Right hindlimb (tissue), 1 donor: ENCODE measurements at places on chromosomes 6 and 20.

GRCh38 chr20:64283646-64284045 lies 28.1 kb downstream of the PCMTD2 start:
- DNase-seq, result no peak

GRCh38 chr6:111925296-111925695 lies 52.0 kb upstream of the FYN start:
- DNase-seq, result no peak

DNA sequence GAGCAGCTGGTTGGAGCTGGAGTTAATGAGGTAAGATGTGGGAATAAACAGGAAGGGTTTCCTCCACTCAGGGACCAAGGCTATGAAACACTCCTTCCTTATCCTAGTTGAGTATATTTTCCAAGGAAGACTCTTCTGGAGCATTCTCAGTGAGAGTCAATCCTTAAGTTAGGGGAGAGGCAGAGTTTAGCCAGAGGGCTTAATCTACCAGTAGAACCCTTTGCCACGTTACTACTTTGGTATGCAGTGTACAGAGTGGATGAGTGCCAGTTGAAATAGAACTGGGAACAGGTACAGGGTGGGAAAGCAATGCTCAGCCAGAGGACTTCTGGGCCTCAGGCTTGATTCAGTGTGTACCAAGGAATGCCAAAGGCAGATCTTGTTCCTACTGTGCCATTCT lies 114.3 kb downstream of the UBE3D start:
- no peak for DNase-seq

DNA sequence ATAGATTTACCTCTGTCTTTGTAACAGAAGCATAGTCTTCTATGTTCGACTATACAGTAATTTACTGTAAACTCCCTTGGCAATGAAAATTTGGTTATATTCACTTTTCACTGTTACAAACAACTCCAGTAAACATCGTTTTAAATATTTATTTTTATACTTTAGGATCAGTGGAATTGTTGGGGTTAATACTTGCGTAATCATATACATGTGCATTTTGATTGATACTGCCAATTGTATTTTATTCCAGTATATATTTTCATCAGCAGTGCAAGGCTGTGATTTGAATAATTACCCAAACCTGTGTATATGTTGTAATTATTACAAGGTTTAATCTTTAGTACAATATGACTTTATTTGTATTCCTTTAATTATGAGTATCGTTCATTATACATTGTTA lies 255.7 kb downstream of the ARID1B start:
- no peak for DNase-seq

- peak; percentile 58 for DNase-seq
Measured at GRCh38 chr6:111721753-111722154, 116.1 kb upstream of the TRAF3IP2 start.

DNA sequence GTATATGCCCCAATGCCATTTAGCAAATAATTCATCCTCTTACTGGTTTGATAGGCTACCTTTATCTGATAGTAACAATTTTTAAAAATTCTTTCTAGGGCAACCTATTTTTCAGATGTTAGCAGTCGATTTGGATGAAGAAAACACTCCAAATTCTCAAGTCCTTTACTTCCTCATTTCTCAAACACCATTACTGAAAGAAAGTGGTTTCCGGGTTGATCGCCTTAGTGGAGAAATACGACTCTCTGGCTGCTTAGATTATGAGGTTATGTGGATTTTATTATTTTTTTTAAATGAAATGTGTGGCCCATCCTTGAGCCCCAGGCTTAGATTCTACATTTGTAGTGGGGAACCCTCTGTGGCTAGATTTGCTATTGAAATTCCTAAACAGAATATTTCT lies 26.3 kb downstream of the CDH26 start:
- DNase-seq, result no peak

GRCh38 chr6:122151066-122151465 lies 248.4 kb upstream of the HSF2 start:
- DNase-seq, result no peak

DNA sequence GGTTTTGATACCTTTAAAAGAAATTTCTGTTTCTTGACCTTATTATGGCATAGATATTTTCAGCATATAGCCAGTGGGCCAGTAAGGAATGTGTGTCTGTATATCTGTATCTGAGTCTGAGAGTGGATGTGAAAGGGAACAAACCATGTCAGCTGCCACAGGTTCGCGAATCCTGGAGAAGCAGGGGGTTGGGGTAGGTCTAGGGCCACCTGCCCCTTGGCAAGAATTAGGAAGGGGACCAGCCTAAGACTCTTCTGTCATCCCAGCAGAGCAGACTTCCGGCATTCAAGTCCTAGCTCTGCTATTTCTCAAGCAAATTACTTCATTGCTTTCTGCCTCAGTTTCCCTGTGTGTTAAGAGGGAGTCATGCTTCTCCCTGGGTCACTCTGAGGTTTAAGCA lies 180.3 kb upstream of the SNX9 start:
- no peak for DNase-seq

DNA sequence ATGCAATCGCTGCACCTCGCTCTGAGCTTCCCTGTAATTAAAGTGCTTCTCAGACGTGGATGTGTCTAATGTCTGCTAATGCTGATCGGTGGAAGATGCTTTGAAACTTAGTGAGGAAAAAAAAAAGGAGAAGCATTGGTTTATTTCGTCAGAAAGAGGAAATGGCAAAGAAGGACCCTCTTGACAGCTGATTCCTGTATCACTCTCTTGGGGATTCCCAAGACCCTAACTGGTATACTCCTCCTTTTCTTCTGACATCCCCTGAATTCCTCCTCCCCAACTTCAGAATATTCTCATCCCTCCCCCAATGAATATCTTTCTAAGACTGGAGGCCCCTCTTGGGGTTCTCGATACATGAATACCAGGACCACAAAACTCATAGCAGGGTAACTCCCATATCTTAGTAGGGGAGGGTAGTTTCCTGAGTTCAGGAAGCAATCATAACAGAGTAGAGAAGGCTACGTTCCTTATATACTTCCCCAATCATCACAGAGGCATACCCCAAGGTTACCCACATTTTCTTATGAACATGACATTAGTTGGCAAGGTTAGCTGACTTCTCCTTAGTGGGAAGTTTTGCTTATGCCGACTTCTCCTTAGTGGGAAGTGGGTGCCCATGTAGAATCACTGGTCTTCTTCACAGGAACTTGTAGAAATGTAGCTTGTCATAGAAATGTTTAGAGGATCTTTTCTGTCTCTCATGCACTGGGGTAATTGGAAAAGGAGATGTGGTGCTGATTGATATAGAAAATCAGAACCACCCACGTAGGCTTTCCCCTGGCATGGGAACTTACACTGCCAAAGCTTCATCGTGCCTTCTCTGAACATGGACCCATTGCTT lies 63.8 kb upstream of the ATXN1 start:
- DNase-seq, result no peak

- DNase-seq, result no peak
Measured at GRCh38 chr20:45727044-45727443, 4.9 kb downstream of the SPINT4 start.

DNA sequence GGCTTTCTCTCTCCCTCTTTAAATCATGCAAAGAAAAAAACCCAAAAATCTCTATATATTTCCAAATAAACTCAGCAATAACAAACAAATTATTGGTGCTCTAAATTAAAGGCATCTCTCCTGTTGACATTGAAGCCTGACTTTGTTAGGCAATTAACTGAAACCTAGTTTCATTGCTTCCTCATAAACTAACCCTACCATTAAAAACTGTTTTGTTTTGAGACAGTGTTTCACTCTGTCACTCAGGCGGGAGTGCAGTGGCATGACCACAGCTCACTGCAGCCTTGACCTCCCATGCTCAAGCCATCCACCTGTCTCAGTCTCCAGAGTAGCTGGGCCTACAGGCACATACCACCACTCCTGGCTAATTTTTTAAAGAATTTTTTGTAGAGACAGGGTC lies 34.9 kb downstream of the PIGU start:
- no peak for DNase-seq

DNA sequence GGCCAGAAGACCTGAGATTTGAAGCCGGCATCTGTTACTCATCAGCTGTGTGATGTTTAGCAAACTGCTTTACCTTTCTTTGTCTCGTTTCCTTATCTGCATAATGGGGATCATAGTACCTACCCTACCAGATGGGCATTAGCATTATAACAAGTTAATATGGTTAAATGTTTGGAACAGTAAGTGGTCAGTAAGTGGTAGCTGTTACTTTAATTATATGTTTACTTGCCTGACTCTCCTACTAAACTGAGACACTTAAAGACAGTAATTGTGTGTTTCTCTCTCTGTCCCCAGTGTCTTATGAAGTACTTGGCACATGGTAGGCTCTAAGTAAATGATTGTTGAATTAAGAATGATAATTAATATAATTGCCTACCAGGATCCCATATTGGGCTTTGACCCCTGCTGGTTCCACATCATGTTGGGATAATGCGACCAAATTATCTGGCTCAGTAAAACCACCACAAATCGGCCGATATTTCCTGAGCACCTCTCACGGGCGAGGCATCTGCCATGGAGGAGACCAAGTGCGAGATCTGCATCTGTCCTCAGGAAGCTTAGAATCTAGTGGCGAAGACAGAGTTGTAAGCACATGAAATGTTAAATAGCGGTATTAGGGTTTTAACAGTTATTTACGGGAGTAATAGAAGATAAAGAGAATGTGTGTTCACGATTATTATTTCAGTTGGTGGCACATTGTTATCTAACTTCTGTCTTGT lies 31.4 kb downstream of the PTK7 start:
- no peak for DNase-seq

DNA sequence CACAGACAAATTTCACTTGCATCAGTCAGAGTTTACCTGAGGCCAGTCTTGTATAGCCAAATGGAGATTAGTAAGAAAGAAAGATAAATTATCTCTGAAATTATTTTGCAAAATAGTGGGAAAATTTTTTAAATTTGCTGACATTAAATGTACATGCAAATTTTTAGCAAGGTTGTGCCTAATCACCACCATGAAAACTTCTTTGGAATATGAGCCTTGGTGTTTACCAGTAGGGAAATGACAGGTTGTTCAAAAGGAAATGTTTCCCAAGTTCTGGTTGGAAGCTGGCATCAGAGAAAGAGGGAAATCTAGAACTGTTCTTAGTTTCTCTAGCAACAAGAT lies 34.4 kb upstream of the LOC128125822 start:
- no peak for DNase-seq

GRCh38 chr20:62707921-62708521 lies 615 bp upstream of the NTSR1 start:
- DNase-seq, result no peak

DNA sequence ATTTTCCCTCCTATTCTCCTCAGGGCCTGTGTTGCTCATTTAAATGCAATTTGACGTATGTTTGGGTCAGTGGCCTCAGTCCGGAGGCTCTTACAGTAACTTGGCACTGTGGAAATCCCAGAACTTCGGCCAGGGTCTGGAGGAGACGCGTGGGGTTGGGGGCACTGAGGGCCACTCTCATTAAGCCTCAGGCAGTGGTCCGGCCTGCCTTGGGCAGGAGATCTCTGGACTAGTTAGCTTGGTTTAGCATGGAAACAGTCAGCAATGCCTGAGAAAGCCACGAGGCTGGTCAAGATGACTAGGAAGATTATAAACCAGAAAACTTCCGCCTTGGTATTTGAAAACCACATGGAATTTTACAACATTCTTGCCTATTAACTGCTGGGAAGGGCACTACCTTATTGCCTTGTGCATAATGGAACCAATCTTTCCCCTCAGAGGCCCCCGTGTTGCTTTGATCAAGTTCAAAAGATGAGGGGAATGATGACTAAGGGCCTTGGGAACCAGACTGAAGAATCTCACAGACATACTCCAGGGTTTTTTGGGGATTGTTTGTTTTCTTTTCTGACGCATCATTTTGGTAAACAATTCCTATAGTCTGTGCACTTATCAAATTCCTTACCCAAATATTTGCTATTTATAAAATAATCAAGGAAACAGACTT lies 206.0 kb upstream of the PREP start:
- no peak for DNase-seq

GRCh38 chr6:73985891-73986290 lies 289.9 kb downstream of the CD109 start:
- DNase-seq, result no peak

- no peak for DNase-seq
Measured at GRCh38 chr6:25916330-25916729, 14.2 kb downstream of the SLC17A2 start.

DNA sequence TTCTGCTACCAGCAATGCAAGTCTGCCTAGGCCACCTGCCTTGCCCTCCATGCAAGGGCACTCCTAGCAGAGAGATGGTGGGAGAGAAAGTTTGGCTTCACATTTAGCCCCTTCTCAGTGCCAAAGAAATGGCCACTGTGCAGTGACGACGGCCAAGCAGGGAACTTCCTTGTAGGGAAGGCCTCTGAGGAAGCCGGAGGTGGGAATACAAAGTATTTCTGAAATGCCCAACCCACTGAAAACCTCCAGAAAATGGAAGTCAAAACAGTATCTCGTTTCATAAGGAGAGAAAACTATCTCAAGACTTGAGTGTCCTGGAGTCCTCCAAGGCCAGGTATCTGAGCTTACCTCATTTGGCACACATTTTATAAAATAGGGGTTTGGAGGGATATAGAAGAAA lies 42.7 kb downstream of the JAG1 start:
- DNase-seq, result no peak

DNA sequence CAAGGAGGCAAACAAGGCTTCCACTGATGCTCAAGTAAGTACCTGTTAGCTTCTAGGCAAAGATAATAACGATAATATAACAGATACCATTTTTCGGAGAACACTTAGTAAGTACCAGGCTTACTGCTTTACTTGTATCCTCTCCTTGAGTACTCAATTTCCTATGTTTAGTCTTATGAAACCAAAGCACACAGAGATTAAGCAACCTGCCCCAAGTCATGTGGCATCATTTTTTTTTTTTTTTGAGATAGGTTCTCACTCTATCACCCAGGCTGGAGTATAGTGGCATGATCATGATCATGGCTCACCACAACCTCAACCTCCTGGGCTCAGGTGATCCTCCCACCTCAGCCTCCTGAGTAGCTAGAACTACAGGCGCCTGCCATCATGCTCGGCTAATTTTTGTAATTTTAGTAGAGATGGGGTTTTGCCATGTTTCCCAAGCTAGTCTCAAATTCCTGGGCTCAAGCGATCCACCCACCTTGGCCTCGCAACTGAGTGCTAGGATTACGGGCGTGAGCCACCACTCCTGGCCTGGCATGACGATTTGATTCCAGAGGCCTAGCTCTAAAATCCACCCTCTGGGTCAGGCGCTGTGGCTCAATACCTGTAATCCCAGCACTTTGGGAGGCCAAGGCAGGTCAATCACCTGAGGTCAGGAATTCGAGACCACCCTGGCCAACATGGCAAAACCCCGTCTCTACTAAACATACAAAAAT lies 14.0 kb downstream of the SPAG4 start:
- DNase-seq, result no peak

- DNase-seq, result no peak
Measured at GRCh38 chr6:35518566-35519312, 6.0 kb upstream of the TULP1 start.

GRCh38 chr6:28541996-28542395 lies 16.3 kb downstream of the GPX5 start:
- no peak for DNase-seq

GRCh38 chr6:100463630-100464161 lies 1.0 kb downstream of the SIM1 start:
- peak; percentile 24 for DNase-seq
